NCI-H187 treated with DMSO at 0.1 percent for 48 hours (cell line): ENCODE measurements at places on chromosomes 2 and 18.

- no peak for DNase-seq
Measured at GRCh38 chr2:151476287-151476686, 66.6 kb downstream of the RIF1 start.

GRCh38 chr2:152094014-152094413 is 4.8 kb downstream of the CACNB4 start:
- no peak for DNase-seq

DNA sequence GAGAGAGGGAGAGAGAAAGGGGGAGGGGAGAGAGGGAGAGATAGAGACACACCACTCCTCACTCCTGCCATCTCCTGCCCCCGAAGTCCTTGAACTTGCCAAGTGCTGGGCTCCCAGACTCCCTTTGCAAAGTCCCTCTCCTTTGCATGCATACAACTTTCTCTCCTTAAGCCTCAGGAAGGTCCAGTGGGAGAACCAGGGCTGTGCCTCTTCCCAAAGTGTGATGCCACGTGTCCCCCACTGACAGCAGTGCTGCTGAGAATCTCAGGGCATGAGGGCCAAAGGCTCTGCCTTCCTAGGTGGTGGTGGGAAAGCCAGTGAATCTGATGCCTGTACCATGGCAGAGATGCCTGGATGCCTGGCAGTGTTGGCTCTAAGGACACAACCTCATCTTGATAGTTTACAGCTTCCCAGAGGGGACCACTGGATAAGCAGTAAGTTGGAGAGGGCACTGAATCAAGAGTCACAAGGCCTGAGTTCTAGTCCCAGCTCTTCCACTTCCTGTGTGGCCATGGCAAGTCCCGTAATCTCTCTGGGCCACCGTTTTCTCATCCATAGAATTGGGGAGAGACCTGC is 103.4 kb downstream of the CLIP4 start:
- no peak for DNase-seq

DNA sequence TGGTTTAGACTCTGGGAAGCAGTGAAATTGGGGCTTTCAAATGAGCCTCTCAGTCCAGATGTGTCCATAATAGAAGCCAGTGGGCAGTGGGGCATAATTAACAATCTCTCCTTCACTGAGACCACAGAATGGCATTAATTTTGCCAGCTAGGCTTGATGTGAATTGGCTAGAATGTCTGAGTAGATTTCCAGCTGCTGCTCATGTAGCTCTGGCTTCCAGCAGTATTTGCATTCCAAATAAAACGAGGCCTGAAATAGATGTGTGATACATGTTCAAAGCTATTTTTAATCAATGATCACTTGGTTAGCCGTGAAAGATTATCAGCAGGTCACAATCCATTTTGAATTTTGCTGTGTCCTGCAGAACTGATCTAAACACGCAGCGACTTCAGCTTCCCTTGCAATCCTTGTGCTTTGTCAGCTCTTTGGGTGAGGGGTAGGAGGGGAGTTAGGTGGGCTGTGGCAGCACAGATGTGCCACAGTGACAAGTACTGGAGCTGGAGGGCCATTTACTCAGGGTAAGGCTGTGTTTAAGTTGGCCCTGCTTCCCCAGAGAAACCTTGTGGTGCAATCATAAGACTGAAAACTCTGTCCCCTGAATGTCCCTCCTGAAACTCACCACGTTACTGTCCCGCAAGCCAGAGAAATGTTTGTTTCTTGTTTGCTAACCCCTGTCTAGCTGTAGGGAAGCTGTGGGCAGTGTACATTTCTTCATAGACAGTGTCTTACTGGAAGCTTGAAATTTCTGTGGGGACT is 56.9 kb upstream of the TMEM178A start:
- DNase-seq = no peak

- DNase-seq = no peak
Measured at GRCh38 chr18:5568416-5568815, 24.6 kb upstream of the EPB41L3 start.

- DNase-seq = no peak
Measured at GRCh38 chr2:195945056-195945455, 123.6 kb downstream of the DNAH7 start.

- no peak for DNase-seq
Measured at GRCh38 chr18:38025433-38026038, 459.9 kb upstream of the CELF4 start.

- no peak for DNase-seq
Measured at GRCh38 chr18:45688113-45688512, 35.9 kb upstream of the SLC14A1 start.

- no peak for DNase-seq
Measured at GRCh38 chr2:151350579-151351195, 6.7 kb upstream of the TNFAIP6 start.

GRCh38 chr2:30780776-30781330 is 26.4 kb downstream of the CAPN13 start:
- no peak for DNase-seq

DNA sequence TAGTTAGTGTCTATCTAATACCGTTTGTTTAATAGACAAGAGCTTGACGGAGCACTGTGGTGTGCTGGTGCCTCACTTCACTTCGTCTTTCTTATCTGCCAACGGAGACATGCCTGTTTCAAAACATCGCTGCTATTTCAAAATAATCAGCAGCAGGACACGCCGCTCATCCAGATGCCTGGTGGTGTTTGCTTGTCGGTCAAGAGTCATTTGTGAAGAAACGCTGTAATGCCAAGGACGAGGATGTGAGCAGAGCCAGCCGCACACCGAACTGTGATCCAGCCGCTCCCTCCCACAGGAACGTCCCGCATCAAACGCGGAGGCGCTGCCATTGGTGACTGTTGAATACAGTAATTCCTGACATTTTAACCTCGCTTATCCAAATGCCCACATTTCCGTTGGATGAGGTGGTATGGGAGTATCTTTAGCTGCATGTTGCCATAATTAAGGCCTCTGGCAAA is 432.4 kb downstream of the FBXO15 start:
- no peak for DNase-seq

DNA sequence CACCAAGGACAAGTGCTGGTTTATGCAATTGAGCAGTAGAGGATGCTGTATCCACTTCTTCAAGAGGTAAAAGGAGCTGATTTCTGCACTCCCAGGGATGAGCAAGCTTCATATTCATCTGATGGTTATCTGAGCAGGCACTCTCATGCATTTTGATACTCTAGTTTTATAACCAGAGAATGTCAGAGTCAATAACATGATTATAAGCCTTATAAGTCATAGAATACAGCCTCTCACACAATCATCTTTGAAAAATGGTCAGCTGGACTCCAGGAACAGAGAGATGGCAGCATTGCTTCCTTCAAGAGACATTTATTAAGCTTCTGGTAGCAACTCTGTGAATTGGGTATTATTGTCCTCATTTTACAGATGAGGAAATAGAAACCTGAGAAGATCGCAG is 167.1 kb downstream of the SLC8A1 start:
- DNase-seq = no peak

GRCh38 chr2:94874277-94874997 is 3.2 kb downstream of the TEKT4 start:
- DNase-seq = no peak

GRCh38 chr2:135164431-135164830 is 112.3 kb downstream of the RAB3GAP1 start:
- DNase-seq = no peak

GRCh38 chr2:98514879-98515249 is 70.2 kb downstream of the INPP4A start:
- no peak for DNase-seq

- DNase-seq = no peak
Measured at GRCh38 chr2:75055820-75056675, 97.6 kb downstream of the POLE4 start.

DNA sequence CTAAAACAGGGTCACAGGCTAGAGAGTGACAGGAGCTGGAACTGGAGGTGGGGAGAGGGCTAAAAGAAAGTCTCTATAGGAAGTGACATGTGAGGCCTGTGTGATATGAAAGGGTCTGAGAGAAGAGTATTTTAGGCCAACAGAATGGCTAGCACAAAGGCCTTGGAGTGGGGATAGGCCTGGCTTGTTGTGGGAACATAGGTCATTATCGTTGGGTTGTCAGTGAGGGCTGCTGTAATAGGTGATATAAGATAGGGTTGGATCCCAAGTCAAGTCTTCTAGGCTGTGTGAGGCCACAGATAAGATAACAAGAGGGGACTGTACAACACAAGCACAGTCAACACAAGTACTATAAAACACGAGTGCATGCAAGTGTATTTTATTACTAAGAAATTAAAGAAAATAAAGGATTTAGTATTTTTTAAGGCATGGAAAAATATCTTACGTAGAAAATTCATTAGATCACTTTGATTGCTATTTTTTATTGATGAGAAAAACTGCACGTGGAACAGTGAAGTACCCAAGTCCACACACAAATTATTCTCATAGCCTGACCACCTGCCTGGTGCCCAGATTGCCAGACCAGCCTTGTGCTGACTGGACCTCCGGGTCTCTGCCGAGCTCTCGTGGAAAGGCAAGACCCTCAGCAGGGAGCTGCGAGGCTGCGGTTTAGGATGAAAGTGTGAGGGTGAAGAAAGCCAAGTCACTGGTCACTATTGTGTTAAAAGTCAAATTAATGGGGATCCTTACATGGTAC is 14.1 kb downstream of the LTBP1 start:
- no peak for DNase-seq

GRCh38 chr2:184734338-184734737 is 136.0 kb downstream of the ZNF804A start:
- no peak for DNase-seq

DNA sequence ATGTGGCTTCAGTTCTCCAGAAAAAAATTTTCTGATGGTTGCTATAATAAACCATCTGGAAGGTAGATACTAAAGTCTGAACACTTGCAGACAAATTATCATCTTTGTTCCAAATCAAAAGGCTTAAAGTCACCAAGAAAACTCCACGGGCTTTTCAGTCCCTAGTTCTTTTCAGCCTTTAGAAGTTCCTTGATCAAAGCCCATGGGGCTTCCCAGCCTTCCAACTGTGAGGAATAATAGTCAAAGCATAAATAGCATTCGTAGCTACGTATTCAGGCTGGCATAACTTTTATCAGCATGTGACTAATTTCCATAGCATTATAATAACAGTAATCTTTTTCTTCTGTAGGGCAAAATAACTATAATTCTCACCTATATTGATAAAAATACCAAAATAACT is 13.9 kb downstream of the SCG2 start:
- no peak for DNase-seq

- DNase-seq = no peak
Measured at GRCh38 chr2:158671360-158672245, 123.5 kb upstream of the DAPL1 start.

- no peak for DNase-seq
Measured at GRCh38 chr2:6231166-6231565, 539.0 kb downstream of the SOX11 start.

DNA sequence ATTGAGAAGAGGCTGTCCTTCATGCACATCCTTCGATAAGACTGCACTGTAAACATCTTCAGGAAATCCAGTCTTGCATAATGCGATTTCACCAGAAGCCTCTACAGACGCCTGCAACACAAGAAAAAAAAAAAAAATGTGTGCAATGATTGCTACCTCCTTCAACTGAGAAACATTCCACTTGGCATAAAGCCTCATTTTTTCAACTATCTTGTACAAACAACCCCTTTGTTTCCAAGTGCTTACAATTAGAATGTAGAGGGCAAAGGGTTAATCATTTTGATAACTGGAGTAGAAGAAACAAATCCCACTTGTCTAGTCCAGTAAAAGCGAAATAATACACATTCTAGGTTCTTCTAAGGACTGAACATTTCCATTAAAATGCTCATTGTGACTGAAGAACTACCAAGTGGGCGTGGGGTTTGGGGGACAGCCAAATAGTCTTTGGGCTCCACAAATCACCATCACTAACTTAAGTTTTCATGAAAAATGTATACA is 29.2 kb downstream of the CDH2 start:
- DNase-seq = no peak

DNA sequence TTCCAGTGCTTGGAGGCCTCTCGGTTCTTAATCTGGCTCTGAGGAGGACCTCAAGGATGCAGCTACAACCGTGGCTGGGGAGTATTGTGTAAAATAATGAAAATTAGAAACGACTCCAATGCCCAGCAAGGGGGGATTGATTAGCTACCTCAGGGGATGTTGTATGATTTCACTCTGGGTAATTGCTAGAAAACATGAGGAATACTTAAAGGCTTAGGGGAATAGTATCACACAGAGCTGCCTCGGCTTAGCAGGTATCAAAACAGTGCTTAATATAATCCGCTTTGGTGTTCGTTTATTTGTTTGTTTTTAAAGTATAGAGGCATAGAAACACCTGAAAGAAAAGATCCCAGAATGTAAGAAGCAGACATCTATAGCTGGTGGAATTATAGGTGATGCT is 102.5 kb downstream of the INHBB start:
- DNase-seq = no peak

- no peak for DNase-seq
Measured at GRCh38 chr2:119012345-119013301, 70.6 kb downstream of the MARCO start.
